Fibroblast of upper back skin (primary cell): ENCODE measurements at places on chromosomes 16 and 17.

DNA sequence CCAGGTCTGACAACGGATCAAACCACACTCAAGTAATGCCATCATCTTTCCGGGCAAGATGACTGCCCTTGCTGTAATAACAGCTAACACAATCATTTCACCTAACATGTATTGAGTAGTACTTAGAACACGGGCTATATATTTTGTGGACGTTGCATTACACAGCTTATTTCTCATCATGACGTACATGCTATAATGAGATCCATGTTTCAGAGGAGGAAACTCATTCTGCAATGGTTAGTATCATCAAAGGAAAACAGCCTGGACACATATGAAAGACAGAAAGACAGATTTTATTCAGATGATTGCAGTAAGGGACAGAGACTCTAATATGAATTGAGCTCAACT lies 446.7 kb downstream of the HS3ST3B1 start:
- peak; percentile 85 for DNase-seq

- DNase-seq: no peak
Measured at GRCh38 chr17:70366386-70366785, 197.1 kb downstream of the KCNJ2 start.

GRCh38 chr16:1613728-1614455 lies 1.7 kb downstream of the CRAMP1 start:
- no peak for DNase-seq

- no peak for DNase-seq
Measured at GRCh38 chr17:74943808-74944522, 8.3 kb downstream of the OTOP3 start.

DNA sequence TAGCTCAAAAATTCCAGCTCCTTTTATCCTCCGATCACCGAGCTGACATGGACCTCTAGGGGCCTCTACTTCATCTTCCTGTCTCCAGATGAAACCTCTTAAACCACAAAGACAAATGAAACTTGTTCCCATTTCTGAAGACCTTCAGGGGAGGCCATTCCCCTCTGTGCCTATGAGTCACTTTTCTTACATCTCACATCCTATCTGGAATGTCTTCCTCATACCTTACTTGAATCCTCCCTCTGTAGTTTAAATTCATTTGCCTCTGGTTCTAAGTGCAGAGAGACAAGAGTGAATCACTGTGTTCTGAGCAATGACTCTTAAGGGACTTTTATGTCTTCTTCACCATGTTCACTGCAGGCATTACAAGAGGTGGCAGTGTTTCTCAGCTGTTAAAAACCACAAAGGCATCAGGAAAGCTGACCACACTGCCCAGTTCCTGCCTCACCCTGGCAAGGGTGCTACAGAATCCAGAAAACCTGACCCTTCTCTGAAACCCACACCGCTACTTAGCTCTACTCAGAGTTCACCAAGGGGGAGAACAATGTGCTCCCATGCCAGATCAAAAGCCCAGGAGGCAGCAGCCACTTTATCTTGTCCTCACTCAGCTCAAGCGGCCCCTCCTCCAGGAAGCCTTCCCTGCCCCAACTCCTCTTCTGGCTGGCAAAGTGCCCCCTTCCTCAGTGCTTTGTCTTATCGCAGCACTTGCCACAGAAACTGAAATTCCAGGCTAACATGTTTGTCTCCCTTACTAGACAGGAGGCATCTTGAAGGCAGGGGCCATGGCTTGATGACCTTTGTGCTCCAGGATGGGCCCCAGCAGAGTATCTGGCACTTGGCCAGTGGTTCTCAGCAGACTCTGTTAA lies 6.4 kb downstream of the CUEDC1 start:
- DNase-seq: peak; percentile 99

GRCh38 chr16:4682616-4683254 lies 10.6 kb upstream of the NUDT16L1 start:
- no peak for DNase-seq

DNA sequence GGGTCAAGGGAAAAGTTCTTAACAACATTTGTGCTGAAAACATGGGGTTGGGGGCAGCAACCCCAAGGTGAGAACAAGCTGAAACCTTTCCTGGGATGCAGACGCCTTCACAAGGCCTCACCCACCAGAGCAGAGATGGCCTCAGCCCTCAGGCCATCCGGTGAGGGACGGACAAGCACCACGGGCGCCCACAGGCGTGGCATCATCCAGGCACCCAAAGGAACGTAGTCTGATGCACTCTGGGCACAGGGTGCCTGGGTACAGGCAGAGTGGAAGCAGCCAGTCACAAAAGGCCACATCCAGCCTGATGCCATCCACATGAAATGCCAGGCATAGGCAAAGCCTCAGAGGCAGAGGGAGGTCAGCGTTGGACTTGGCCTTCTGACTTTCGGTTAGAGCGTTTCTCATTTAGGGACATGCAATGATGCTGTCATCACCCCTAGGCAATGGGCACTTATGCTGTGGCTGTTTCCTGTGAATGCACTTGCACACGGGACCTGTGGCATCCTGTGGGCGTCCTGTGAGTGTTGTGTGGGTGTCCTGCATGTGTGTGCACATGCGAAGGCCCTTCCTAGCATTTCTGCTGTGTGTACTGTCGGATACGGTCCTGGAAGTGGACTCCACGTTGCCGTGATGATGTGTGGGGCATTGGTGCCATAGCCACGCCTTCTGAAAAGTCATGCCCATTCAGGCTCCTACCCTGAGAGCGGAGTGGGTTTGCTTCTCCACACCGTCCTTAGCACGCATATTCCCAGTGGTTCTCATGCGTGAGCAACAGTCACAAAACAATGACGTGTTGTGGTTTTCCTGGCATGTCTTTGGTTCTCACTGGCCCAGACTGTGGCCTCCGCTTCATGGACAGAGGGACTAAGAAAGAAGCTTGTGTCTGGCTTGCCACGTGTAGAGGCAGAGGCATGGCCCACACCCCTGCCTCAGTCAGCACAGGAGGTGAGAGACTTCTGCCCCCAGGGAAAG lies 52.7 kb upstream of the ZNF469 start:
- DNase-seq: no peak

- DNase-seq: no peak
Measured at GRCh38 chr17:32852811-32853210, 24.1 kb downstream of the MYO1D start.

- no peak for DNase-seq
Measured at GRCh38 chr17:68498479-68499326, 13.5 kb upstream of the PRKAR1A start.

GRCh38 chr16:2085669-2086068 lies 37.9 kb downstream of the TSC2 start:
- DNase-seq: no peak

DNA sequence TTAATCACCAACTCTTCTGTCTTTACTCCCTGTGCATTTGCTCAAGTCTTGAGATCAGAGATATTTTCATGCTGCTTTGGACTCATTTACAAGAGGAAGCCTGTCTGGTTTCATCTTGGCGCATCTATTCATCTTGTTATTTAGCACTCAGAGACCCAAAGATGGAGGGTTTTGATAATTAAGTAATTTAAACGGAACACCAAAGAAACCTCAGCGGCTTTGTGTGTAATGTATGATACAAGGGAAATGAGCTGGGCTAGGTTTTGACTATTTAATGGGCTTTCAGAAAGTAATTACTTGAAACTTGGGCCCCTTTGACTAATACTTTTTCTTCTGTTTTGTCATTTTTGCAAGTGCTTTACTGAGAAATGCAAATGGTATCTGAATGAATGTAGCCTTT lies 66.2 kb upstream of the CACNG3 start:
- no peak for DNase-seq

DNA sequence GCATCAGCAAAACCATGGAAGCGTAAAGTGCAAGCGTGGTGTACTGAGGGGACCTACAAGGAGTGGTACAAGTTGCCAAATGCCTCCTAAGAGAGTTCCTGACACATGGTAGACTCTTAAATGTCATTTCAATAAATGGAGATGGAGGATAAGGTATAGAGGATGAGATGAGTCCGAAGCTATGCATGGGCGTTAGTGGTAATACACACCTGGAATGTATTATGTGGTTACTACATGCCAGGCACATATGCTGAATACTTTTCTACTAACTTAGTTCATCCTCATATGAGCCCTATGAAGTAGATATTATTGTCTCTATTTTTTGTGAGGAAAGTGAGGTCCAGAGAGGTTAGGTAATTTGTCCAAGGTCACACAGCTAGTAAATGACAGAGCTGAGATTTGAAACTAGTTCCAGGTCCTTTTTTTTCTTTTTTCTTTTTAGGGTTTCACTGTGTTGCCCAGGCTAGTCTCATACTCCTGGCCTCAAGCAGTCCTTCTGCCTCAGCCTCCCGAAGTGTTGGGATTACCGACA lies 15.5 kb downstream of the YPEL2 start:
- DNase-seq: no peak

DNA sequence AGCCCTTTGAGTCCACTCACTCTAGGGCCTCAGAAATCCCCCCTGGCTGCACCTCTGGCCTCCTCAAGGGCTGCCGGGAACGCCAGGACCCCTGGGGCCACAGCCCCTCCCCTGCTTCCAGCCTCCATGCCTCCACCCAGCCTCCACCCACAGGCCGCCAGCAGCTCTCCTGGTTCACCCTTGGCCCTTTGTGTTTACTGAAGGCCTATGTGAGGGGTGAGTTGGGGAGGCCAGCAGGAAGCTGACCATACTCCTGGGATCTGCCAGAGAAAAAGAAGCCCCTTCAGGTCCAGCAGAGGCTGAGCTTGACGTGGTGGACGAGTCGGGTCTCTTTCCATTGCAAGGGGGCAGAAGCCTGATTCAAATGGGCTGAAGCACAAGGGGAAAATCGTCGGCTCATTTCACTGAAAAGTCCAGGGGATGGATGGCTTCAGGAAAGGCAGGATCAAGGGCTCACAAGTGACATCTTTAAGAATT lies 18.3 kb upstream of the ATP2A3 start:
- no peak for DNase-seq
